CD14-positive monocyte (primary cell): ENCODE measurements at places on chromosomes 1 and 21. TPM values are rescaled to one million over a fixed set of nuclear protein-coding genes. Genes with fewer than 3 reads are reported as not detected.

DNA sequence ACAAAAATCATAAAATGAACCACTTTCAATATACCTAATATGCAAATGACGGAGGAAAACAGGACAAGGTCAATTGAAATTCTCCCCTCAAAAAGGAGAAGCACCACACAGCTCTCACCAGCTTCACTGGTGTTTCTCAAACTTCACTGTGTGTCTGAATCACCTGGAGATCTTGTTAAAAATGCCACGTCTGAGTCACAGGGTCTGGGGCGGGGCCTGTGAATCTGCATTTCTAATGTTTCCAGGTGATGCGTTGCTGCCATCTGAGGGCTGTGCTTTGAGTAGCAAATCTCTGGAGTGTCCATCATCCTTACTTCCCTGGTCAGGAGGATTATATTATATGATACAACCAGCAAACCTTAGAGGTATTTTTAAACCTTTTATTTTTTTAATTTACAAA lies 9.0 kb downstream of the CLDN19 start:
- DNase-seq: peak; percentile 20

DNA sequence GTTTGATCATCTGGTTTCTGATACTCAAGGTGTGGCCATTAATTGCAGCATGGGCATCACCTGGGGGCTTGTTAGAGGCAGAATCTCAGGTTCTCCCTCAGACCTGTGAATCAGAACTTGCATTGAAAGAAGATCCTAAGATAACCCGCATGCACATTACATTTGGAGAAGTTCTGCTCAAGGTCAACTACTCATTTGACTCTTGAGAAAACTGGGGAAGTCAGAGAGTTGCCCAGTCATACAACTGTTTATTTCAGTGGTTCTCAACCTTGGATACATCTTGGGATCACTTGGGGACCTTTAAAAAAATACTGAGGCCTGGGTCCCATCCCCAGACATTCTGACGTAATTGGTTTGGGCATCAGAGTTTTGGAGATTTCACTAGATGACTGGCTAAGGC lies 30.5 kb downstream of the CAMTA1 start:
- no peak for DNase-seq

GRCh38 chr1:2522230-2522629 lies 4.2 kb downstream of the PANK4 start:
- no peak for DNase-seq

The CA6 gene
- polyA plus RNA-seq: not detected in 2 replicates

GRCh38 chr1:244063498-244063897 lies 12.4 kb downstream of the ZBTB18 start:
- DNase-seq: no peak

DNA sequence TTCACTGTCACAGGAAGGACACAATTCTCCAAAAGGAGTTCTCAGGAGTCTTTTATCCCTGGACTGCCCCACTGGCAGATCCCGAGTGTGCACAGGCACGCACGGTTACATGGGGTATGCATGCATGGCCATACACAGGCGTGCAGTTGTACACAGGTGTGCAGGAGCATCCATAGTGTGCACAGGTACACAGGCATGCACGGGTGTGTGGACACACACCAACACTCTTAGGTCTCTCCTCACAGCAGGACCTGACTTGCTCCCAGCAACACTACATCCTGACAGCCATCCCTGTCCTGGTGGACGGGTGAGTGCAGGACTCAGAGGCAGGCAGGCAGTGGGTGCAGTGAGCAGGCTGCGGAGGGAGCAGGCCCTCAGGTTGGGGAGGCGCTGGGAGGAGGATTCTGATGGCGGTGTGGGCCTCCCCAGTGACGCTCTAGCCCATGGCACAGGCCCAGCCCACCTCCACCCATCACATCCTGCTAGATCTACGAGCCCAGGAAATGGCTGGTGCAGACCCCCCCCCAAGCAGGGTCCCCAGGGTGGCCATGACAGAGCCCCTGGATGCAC lies 28.4 kb downstream of the SLC19A1 start:
- DNase-seq: no peak

DNA sequence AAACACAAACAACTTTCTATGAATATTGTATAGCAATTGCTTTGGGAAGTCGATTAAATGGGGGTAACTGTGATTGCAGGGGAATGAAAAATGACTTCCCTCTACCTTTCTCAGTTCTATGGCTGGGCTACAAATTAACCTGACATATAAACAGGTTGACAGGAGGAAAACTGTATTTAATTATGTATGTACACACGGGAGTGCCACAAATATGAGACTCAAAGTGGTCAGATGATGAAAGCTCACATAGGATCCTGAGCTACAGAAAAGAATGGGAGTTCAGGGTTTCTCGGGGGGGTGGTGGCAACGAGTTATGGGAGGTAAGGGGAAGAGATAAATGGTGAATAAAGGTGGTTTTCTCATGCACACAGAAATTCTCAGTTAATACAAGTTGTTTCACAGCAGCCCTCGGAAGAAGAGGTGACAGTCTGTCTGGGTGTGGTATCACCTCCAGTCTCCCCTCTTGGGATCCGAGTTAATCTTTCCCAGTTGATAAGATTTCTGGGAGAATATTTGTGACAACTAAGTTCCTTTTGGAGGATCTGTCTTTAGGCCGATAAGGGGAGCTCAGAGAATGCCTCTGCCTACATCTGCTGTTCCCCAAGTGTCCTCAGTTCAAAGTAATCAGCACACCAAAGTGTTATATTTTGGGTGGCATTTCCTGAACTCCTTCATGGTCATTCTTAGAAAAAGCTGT lies 26.3 kb downstream of the GADD45A start:
- no peak for DNase-seq

The RIMS3 gene
- polyA plus RNA-seq: 0.83 and 1.0 TPM in 2 replicates

DNA sequence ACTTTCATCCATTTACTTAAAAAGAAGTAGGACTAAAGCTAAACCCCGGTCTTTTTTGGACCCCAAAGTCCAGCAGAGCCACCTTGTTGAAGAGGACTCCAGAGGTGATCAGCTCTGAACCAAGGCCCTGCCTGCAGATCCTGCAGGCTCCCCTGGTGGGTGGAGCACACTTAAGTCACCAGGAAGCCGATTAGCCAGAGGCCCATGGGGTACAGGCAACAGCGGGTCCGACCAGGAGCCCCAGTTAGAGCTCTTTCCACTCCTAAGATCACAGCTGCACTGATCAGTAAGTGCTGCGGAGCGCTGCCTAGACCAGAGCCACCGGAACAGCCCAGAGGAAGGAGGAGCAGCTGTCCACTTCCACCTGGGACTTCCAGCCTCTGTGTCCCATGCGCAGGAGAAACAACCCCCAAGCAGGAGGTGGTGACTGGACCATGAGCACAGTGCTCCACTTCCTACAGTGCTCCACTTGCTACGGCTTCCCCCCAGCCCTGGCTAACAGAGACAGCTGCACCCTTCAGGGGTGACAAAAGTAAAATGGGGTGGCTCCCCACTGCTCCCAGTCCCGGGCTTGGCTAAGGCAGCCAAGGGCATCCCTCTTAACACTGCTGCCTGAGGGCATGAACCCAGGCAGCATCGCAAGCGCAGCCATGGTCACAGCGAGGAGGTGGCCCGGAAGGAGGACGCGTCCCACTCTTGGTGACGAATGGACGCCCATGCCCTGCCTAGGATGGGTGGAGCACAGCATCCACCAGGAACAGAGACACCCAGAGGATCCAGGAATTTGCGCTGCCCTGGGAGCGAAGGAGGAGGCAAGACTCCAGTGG lies 58.0 kb downstream of the NPHP4 start:
- no peak for DNase-seq
